Lung microvascular endothelial cell (primary cell): ENCODE measurements at places on chromosomes 5 and 9. TPM values are rescaled to one million over a fixed set of nuclear protein-coding genes. Genes with fewer than 3 reads are reported as not detected.

DNA sequence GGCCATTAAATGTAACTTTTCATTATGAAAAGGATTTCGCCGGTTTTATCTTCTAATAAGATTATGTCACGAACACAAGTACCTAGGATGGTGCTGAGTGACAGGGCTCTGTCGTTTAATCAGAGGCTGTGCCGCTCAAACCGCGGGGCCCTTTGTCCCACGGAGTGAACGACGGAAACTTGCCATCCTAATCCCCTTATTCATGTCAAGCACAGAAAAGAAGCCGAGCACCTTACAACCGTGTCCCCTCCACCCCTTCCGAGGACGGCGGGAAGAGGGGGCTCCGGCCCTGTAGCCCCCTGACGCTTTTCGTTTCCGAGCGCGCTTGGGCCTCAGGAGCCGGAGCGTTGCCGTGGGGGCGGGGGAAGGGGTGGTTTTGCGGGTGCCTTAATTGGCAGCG lies 11.2 kb downstream of the LMX1B start:
- no peak for DNase-seq

DNA sequence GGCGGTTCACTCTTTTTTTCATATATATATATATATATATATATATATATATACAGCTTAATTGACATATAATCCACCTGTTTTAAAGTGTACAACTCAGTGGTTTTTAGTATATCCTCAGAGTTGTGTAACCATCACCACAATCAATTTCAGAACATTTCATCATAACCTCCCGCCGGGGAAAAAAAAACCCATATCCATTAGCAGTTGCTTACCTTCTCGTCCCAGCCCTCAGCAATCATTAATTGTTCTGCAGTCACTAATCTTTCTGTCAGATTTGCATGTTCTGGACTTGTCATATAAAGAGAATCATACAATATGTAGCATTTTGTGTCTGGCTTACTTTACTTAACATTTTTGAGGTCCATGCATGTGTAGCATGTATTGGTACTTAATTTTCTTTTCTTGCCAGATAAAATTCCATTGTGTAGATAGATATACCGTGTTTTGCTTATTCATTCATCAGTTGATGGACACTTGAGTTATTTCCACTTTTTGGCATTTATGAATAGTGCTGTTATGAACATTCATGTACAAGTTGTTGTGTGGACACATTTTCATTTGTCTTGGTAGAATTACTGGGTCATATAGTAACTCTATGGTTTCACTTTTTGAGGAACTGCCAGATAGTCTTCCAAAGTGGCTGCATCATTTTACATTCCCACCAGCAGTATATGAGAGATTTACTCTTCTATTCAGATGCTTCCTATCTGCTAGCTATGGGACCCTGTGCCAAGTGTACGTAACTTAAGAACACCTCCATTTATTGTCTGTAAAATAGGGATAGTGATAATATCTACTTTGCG lies 3.5 kb upstream of the RNF145 start:
- no peak for DNase-seq

- no peak for DNase-seq
These were observed 178.5 kb downstream of the PAPPA start for GRCh38 chr9:116332090-116332489.

DNA sequence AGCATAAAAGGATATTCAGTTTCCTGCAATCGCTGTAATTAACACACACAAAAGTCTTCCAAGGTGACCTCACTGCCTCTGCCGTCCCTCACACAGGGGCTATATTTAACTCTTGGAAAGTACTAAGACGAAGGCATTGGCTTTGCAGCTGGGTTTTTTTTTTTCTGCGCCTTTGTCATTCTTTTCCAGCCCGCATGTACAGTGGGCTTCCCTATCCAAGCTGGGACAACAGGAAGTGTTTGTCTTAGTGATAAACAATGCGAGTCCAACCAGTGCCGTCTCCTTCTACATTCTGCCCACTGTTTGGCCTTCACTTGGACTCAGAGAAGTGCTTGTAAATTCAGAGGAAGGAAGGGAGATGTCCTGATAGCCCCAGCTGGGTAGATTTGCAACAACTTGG lies 17.6 kb downstream of the AFAP1L1 start:
- DNase-seq, result no peak

DNA sequence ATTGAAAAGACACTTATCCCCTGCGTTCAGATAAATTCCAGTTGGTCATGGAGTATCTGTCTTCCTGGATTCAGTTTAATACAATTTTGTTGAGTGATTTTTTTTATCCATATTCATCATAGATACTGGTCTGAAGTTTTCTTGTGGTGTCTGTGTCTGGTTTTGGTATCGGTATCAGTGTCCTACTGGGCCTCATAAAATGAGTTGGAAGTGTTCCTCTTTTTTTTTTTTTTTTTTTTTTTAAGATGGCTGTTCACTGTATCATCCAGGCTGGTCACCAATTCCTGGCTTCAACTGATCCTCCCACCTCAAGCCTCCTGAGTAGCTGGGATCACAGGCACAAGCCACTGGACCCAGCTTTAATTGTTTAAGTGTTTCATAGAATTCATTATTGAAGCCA lies 2.9 kb upstream of the CAMSAP1 start:
- DNase-seq, result no peak

ANKRD55 gene
- total RNA-seq, result 1.2 and 3.9 TPM in 2 replicates

PCDHA10 gene
- total RNA-seq, result under 0.01 TPM in 2 replicates

DNA sequence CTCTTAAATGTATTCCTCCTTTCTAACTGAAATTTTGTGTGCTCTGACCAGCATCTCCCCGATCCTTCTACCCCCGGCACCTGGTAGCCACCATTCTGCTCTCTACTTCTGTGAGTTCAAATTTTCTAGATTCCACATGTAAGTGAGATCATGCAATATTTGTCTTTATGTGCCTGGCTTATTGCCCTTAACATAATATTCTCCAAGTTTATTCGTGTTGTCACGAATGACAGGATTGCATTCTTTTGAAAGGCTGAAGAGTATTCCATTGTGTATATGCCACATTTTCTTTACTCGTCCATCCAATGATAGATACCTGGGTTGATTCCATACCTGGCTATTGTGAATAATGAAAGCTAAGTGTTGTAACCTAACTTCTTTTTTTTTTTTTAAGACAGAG lies 29.0 kb downstream of the FBXL7 start:
- DNase-seq, result no peak

FOXD4L5 gene
- not detected in 2 replicates for total RNA-seq

DNA sequence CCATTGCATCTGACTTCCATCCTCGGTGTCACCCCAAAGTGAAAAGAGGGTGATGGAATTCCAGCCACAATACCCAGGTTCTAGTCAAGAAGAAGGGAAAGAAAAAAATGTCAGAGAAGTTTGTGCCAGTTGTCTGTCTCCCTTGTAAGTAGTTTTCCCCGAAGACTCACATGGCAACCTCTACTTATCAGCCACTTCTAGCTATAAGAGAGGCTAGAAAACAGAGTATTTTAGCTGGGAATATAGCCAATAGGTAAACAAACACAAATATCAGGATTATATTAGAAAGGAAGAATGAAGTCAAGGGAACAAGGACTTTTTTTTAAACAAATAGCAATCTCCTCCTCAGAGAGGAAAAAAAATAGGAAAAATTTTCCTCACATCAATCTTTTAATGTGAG lies 12.2 kb upstream of the ISL1 start:
- DNase-seq, result no peak

ZFAND5 gene
- 53.2 and 72.6 TPM in 2 replicates for total RNA-seq

DNA sequence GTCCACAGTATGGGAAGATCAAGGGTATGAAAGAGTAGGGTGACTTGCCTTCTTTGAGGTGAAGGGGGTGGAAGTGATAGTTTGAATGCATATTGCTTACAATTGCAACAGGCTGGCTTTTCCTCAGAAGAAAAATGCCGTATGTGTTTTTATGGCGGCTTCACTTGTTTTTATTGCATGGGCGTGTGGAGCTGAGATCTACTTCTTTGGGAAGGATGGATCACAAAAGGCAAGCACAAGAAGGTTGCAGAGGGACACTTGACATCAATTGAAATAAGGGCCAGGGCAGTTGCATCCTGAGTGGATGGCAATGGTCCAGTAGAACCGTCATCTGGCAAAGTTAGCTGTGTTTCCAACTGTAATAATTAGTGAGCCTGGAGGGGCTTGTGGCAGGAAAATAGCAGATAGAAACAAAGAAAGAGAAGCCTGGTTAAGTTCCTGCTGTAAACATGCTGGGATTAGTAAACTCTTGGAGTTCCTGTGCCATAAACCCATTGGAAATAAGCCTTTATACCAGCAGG lies 138.4 kb downstream of the NTRK2 start:
- DNase-seq, result no peak
